Hepatic stellate cell (primary cell): ENCODE measurements at places on chromosomes 11 and 22.

DNA sequence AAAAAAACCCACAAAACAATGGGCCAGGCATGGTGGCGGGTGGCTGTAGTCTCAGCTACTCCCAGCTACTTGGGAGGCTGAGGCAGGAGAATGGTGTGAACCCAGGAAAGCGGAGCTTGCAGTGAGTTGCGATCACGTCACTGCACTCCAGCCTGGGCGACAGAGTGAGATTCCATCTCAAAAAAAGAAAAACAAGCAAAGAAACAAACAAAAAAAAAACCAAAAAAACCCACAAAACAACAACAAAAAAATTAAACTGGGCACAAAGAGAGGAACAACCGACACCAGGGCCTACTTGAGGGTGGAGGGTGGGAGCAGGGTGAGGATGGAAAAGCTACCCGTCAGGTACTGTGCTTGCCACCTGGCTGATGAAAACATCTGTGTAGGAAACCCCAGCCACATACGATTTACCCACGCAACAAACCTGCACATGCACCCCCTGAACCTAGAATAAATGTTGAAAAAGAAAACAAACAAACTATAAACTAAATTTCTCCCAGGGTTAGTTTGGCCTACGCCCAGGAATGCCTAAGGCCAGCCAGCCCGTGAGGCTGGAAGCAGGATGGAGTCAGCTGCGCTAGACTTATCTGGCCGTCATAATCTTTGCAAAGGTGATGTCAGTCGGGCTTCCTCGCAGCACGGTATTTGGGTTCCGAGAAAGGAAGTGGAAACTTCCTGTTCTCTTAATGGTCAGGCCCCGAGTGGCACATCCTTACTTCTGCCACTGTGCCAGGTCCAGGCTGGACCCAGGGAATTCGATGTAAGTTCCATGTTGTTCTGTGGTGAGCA is 21.9 kb upstream of the CYB5R3 start:
- DNase-seq, result no peak

DNA sequence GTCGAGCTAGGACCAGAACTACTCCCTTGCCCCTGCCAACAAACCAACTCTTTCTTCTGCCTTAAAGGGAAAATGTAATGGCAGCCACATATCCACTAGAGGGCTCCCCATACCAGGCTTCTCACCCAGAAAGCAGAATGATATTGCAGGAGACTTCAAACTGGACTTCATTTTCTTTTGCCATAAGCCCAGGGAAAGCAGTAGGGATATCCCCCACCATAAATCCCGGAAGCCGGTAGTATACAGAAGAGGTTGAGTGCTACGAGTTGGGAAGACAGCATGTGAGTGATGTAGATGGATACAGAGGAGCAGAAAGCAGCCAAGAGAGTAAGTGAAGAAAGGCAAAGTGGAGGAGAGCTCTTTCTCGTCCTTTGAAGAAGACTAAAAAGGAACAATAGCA is 12.1 kb downstream of the PLAAT5 start:
- peak; percentile 73 for DNase-seq

DNA sequence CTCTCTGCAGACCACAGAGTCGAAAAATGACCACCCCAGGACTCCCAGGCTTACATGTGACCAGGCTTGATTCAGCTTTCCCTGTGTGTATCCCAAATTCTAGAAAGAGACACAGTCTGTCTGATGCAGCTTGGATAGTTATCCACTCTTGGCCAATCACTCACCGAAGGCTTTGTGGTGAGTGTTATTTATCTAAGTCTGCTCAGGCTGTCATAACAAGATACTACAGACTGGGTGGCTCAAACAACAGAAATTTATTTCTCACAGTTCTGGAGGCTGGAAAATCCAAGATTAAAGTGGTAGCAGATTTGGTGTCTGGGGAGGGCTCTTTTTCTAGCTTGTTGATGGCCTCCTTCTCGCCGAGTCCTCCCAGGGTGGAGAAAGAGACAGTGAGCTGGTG is 63.2 kb downstream of the ZBTB16 start:
- no peak for DNase-seq

DNA sequence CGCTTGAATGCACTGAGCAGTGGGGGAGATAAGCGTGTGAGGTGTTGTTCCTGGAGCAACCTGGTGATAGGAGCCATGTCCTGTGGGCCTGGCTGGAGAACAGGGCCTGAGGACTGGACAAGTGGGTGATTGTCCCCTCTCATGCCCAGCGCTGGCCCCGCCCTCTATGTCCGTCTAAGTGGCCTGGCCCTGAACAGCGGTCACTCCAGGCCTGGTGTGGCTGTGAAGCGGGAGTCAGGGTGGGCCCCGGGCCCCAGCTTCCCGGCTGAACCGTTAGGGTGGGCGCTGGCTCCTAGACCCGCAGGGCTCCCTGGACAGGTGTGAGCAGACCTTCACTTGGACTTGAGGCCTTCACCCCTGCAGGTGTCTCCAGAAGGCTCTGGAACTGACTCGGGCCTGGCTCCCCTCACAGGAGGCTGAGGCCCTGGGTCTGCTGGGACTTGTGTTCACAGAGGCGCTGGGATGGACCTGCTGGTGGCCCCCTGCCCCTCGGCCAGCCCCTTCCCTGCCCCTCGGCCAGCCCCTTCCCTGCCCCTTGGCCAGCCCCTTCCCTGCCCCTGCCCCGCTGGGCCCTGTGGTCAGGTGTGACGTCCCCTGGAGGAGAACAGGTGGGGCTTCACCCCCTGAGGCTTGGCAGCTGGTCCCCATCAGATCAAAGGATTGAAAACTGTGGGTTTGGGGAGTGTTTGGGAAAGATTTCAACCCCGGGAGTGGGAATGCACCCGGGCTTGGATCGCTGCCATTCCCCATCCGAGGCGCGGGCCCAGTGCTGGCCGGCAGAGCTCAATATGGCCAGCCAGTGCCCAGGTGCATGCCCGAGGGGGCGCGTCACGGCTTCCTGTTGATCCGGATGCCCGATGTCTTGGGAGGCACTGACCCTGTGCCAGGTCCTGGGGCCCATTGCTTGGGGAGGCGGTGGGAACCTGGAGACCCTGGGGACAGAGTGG is 3.2 kb upstream of the MUC6 start:
- no peak for DNase-seq

- no peak for DNase-seq
These were observed 113.1 kb downstream of the RBFOX2 start for GRCh38 chr22:35915477-35916013.

DNA sequence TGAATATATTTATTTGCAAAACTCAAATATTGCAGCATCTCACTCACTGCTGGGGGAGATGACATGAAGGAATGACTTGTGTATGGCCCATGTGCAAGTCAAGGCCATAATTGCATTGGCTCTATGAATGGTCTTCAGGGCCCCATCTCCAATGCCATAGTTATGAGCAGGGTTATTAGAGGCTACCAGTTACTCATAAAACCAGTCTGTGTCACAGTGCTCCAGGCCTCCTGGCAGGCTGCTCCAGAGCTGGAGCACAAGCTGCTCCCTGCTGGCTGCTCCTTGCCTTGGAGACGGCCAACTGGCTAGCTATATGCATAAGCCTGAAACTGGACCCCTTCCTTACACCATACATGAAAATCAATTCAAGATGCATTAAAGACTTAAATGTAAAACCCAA is 145.7 kb downstream of the TRPC6 start:
- no peak for DNase-seq

GRCh38 chr11:123493349-123494063 is 63.4 kb downstream of the GRAMD1B start:
- no peak for DNase-seq

GRCh38 chr11:126421271-126421671 is 65.8 kb downstream of the ST3GAL4 start:
- no peak for DNase-seq

- no peak for DNase-seq
These were observed 17.2 kb downstream of the DCHS1 start for GRCh38 chr11:6638429-6638828.

DNA sequence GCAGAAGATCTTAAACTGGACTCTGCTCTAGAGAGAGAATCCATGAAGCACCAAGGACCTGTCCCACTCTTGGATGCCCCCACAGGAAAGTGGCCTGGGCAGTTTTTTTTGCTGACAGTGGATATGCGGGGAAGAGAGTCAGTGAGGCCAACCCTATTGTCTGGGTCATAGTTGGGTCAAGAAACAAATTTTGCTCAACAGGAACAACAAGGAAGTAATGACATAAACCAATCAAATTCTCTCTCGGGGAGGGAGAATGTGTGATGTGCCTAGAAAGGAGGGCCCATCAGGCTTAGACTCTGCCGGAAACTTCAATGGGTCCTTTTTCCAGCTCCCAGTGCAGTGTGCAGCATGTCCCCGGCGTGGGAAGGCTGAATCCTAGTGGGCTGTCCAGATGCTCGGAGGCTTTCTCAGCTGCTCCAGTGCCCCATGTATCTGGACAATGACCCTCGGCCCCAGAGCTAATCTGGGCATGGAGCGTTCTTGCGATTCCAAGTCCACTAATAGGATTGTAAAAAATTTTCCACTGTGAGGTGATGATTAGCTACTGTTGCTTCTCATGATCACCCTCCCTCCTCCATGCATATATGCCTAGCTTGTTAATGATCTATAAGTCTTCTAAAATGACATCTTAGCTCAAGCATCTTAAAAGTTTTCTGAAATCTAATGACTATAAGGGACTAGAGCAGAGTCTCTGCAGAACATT is 101.0 kb downstream of the SNX19 start:
- DNase-seq, result no peak

DNA sequence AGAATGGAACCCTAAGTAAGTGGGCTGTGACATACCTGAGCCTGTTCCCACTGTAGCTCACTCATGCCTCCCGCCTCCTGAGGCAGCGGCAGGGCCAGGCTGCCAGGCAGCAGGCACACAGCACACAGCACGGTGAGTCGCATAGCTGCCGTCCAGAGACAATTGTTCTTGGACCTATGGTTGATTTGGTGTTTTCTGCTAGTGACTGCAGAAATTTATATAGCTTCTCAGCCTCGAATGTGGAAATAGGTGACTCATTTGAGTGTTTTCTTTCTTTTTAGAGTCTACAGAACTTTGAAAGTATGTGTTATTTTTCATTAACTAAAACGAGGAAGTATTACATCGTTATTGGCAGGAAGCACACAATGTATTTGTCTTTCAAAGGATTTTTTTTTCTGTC is at the start of gene MMP7:
Gene MMP7 (minus strand): TSS at position 190 of the 400 bp plus-strand sequence. CDS start 47 bp downstream, at position 143.
- DNase-seq, result peak; percentile 15

DNA sequence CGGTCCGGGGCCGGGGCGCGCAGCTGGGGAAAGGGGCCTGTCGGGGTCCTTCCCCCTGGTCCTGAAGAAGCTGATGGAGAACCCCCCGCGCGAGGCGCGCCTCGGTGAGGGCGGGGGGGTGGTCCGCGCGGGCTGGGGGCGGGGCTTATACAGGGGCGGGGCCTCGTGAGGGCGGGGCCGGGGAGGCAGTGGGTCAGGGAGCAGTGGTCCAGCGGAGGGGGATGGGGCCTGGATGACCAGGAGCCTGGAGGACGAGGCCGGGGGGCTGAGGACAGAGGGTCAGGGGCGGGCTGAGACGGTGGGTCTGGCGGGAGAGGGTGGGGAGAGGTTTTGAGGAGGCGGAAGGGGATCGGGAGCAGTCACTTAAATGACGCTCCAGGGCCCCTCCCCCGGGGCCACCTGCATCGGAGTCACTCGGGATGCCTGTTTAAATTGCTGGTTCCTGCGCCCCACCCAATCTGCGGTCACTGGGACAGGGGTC is 396 bp downstream of the TEF start:
- DNase-seq, result peak; percentile 84

GRCh38 chr11:76158394-76159302 is 47.7 kb downstream of the WNT11 start:
- DNase-seq, result no peak

- DNase-seq, result no peak
These were observed 1147.0 kb downstream of the DLG2 start for GRCh38 chr11:84480131-84480530.

- DNase-seq, result peak; percentile 91
These were observed 52.5 kb downstream of the TPCN2 start for GRCh38 chr11:69101115-69101791.

- peak; percentile 72 for DNase-seq
These were observed 458.3 kb downstream of the METTL15 start for GRCh38 chr11:28566339-28567089.

- DNase-seq, result no peak
These were observed 14.3 kb upstream of the BEST1 start for GRCh38 chr11:61935861-61936260.

- DNase-seq, result peak; percentile 5
These were observed 55.0 kb upstream of the DEPDC7 start for GRCh38 chr11:32960553-32961164.

- DNase-seq, result no peak
These were observed 3.4 kb downstream of the CCDC86 start for GRCh38 chr11:60845338-60845737.

- no peak for DNase-seq
These were observed 40.0 kb downstream of the DCUN1D5 start for GRCh38 chr11:103051981-103052380.

GRCh38 chr11:94639901-94640721 is 72.9 kb downstream of the PIWIL4 start:
- DNase-seq, result no peak
